ENCODE measurements at places on chromosomes 4 and X.

DNA sequence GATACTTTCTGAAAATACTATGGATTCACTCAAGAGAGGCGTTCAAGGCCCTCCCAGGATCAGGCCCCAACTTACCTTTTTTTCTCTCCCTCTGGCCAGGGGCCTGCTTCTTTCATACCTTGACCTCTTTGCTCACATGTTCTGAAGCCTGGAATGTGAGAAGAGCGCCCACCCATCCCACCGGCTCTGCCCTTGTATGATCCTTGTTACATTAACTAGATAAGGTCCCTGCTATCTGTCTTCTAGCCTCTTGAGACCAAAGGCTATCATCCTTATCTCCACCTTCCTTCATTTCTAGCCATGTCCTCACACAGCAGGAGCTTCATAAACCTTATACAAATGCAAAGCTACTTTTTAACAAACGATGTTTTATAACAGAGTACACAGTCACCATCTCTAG lies 45.9 kb downstream of the PROM1 start:
- no peak for DNase-seq

- DNase-seq = no peak
Observed at GRCh38 chrX:19578956-19579355, 63.6 kb upstream of the MAP3K15 start.

DNA sequence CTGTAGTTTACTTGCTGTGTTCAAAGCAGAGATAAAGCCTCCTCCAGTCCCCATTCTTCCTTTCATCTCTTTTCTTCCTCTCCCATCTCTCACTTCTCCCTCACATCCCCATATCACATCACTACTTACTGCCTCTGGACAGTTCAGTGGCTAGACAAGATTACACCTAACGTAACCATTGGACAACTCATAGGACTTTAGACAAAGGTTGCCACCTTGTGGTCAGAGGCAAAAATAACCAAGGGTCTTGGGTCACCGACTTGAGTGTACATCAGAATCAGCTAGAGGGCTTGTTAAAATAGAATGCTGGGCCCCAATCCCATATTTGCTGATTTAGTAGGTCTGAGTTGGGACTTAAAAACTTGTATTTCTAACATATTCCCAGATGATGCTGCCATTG lies 109.3 kb upstream of the DGKK start:
- peak; percentile 3 for DNase-seq

DNA sequence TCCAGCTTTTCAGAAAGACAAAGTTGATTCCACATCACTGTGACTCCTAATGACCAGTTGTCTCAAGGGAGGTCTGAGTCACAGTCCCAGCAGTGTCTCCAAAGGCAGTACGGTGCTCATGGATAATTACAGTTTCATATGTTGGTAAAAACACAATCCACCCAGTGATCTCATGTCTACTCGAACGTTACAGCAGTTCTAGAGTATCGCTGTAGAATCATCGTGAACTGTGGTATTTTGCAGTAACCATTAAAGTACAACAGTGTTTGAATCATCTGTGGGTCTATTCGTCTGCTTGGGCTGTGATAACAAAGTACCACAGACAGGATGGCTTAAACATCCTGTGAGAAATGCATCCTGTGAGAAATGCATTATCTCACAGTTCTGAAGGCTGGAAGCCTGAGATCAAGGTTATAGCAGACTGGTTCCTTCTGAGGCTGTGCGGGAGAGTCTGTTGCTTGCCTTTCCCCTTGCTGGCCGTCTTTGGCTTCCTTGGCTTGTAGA lies 121.1 kb upstream of the SORBS2 start:
- no peak for DNase-seq

DNA sequence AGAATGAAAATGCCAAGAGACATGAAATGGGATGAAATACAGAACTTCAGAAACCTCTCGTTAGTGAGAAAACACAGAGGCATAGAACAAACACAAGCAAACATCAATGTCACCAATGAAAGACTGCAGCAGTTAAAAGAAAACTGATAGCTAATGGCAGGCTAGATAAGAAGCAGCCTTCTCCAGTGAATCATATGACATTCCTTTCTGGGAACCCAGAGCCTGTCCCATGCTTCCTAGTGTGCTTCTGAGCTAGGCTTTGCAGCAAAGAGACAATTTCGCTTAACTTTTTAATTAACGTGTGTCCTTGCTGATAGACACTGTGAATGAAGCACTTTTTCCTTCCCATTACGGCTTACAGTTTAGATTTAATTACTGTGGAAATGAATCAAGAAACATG lies 444.6 kb downstream of the IL15 start:
- DNase-seq = no peak

DNA sequence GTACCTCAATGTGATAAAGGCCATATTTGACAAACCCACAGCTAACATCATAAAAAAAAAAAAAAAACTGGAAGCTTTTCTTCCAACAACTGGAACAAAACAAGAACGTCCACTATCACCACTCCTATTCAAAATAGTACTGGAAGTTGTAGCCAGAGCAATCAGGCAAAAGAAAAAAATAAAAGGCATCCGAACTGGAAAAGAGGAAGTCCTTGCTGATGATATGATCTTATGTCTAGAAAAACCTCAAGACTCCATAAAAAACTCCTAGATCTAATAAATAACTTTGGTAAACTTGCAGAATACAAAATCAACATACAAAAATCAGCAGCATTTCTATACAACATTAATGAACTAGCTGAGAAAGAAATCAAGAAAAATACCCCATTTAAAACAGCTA lies 134.3 kb downstream of the TEX11 start:
- DNase-seq = no peak

DNA sequence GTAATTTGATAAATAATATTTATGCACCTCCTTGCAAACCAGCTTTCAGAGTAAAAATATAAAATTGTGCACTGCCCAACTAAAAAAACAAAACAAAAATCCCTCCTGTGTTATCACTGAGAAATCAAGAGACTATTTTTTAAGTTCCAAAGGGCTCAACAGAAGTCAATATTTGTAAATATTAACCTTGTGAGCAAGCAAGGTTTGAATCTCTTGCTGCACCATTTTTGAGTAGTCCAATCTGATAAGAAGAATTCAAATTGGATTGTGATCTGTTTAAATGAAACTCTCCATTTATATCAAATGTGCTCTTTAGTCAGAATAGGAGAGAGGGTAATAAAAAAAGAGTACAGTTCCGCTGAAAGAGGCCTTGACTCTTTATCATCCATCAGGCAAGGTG lies 520.2 kb downstream of the RAB28 start:
- no peak for DNase-seq

DNA sequence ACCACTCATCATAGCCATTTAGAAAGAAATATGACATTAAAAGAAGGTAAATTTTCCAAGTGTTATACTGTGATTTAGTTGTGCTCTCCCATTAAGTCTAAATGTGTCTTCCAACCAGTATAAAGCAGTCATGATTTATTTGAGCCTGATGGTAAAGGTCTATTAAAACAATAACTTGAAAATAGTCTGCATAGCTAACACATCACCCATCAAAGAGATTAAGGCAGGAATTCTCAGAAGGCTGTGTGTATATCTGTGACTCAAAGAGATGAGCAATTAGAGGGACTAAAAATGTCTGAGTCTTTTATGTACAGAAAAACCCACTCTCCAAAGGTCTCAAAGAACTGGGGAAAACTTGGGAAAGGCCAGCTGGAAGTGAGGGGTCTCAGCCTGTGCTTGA lies 70.3 kb upstream of the IQCM start:
- DNase-seq = no peak

DNA sequence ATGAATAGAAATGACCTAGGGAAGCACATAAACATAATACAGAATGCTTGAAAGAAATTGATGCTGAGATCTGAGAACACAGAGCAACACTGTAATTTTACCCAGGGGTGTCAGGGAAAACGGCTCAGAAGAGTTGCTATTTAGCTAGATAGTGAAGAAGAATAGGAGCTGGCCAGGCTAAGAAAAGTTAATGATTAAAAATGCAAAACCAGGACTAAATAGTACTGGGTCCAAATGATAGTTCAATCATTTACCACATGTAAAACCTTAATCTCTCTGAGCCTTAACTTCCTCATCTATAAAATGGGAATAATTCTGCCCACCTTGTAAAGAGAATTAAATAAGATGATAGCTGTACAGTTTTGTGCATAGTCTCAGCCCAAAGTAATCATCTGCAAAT lies 97.1 kb downstream of the PARM1 start:
- no peak for DNase-seq

GRCh38 chr4:13541176-13541604 lies 3.1 kb downstream of the NKX3-2 start:
- no peak for DNase-seq

DNA sequence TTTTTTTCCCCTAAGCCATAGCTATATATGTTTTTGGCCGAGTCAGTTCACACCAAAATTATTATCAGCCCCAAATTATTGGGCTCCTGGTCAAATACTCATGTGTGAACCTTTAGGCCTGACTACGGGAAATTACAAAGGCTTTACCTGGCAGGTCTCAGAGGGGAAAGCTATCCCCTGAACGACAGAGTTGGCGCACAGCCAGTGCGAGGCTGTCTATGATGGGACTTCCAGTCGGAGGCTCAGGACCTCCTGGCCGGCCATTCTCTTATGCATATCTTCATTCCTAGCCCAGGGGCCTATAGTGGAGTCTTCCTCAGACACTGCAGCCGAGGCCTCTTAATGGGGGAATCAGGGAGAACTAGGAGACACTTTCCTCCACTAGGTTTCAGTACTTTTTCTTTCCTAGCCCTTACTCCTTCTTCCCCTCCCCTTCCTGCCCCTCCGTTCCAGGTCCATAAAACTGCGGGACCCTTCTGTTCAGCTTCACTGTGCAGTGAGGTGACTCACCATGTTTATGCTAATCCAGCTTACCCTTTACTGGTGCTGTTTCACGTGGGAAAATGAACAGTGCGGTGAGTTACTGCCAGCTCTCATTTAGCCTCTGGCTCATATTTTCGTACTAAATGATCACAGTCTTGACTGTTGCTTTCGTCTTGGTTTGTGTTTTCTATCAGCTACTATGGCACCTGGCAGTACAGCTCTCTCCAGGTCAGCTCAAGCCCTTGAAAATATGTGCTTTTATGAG lies 533.9 kb downstream of the FSTL5 start:
- no peak for DNase-seq

- DNase-seq = no peak
Observed at GRCh38 chr4:180925805-180926204, 1317.4 kb upstream of the TENM3 start.

GRCh38 chr4:30073011-30073710 lies 647.0 kb upstream of the PCDH7 start:
- no peak for DNase-seq

- no peak for DNase-seq
Observed at GRCh38 chr4:79446145-79446544, 38.1 kb upstream of the GK2 start.

DNA sequence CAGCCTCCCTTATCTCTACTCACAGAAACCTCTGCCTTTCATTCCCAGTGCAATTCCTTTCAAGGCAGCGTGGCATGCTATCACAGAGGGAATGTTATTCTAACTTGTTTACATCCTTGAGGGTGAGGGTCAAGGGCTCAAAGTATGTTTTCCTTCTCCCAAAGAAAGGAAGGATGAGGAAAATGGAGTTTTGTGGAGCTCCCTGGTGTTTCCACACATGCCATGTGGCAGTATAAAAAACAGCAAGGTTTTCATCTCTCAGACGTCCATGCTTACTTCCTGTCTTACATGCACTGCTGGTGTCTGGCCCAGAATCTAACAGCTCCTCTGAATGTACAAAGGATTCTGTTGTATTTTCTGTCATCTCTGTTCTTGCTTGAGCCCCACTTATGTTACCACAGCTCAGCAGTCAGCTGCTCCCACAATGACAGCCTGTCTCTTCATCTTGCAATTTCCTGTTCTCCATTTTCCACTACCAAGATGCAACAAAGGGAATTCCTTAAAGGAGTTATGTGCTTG lies 128.0 kb downstream of the SNCA start:
- DNase-seq = no peak

- no peak for DNase-seq
Observed at GRCh38 chr4:101328063-101328602, 19.2 kb downstream of the PPP3CA start.

DNA sequence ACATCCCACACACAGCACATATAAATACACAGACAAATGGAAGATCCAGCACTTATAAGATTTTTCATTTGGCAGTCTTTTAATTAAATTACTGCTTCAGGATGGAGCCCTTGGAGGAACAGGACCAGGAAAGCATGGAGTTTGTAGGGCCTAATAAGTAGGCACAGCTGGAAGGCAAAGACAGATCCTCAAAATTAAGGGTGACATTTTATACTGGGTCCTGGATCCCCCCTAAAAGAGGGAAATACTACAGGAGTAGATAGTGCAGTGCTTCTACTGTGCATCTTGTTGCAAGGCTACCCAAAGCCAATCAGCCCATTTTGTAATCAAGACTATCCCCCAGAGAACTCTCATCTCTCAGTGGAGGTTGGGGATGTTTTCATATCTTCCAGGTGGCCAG lies 1860.7 kb upstream of the PCDH10 start:
- no peak for DNase-seq

- no peak for DNase-seq
Observed at GRCh38 chr4:25811374-25811690, 51.5 kb downstream of the SEL1L3 start.

- DNase-seq = no peak
Observed at GRCh38 chr4:40662962-40663604, 33.4 kb upstream of the RBM47 start.

DNA sequence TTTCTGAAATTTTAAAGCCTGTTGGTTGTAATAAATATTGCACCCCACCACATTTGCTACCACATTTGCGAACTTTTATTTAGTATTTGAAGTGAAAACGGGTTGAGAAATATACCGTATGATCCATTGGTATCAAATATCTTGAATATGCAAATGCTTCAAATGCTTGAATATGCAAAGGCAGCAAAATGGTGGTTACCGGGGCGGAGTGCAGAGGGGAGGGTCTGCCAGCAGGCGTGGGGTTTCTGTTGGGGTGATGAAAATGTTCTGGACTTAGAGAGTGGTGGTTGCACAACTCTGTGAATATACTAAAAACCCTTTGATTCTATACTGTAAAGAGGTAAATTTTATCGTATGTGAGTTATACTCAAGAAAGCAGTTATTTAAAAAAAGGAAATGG lies 35.3 kb downstream of the SHROOM2 start:
- no peak for DNase-seq

- DNase-seq = no peak
Observed at GRCh38 chr4:181528570-181529184, 714.5 kb upstream of the TENM3 start.

DNA sequence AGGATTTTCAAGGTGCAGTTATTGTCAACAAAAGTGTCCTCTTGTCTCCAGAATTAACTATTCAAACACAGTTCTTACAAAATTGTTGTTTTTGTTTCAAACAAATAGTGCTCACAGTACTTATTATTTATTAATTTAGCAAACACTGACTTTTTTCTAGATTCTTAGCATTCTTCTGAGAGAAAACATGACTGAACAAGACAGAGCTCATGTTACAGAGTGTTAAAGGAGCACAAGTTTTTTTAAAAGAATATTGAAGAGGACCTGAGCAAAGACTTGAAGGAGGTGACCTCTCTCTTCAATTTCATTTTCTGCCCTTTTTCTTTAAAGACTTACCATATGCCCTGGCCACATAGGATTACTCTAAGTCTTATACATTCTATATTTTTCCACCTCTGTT lies 2220.3 kb upstream of the AGA start:
- DNase-seq = no peak

- no peak for DNase-seq
Observed at GRCh38 chr4:102604222-102604940, 103.2 kb downstream of the NFKB1 start.

- no peak for DNase-seq
Observed at GRCh38 chrX:108735679-108736508, 469 bp downstream of the IRS4 start.

Measured in T follicular helper cell (primary cell).